ENCODE measurements at places on chromosomes 3 and 15.
A peak's percentile ranks its signal among the peaks of the same experiment; 100 is the strongest.

GRCh38 chr3:150589759-150590158 is 13.4 kb upstream of the SELENOT start:
- no peak for DNase-seq

- DNase-seq: no peak
These were observed 111.1 kb upstream of the FOXB1 start for GRCh38 chr15:59892985-59893384.

DNA sequence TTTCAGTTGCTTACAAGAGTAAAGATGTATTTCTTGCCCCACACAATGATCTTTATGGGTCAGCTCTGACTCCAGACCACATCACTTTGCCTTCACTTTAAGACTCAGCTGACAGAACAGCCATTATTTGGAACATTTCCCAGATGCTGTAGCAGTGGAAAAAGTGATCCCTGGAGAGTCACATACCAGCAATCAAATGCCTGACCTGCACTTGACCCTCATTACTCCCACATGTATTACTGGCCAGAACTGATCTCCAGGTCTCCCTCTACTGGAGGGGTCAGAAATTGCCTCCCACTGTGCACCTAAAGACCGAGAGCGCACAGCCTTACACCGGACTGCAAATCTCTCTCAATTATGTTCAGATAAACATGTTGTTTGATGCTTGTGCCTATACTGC is 88.6 kb upstream of the ZNF385D start:
- DNase-seq: no peak

- no peak for DNase-seq
These were observed 32.9 kb upstream of the SEC13 start for GRCh38 chr3:10353661-10354360.

DNA sequence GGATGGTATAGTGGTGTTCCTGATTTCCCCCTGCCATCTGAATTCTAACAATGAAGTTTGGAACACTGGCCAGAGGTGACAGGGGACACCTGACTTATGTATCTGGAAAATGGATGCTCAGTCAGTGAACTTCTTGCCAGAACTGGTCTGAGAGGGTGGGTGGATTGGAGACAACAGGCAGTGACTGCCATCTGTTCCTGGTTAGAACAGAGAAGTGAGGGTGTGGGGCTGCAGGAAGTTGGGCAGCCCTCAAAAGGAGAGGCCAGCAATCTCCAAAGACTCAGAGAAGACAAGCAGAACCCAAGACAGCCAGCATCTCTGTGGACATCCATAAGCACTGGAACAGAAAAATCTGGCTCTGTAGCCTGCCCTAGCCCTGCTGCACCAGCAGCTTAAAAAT is 50.5 kb downstream of the ANP32A start:
- DNase-seq: no peak

DNA sequence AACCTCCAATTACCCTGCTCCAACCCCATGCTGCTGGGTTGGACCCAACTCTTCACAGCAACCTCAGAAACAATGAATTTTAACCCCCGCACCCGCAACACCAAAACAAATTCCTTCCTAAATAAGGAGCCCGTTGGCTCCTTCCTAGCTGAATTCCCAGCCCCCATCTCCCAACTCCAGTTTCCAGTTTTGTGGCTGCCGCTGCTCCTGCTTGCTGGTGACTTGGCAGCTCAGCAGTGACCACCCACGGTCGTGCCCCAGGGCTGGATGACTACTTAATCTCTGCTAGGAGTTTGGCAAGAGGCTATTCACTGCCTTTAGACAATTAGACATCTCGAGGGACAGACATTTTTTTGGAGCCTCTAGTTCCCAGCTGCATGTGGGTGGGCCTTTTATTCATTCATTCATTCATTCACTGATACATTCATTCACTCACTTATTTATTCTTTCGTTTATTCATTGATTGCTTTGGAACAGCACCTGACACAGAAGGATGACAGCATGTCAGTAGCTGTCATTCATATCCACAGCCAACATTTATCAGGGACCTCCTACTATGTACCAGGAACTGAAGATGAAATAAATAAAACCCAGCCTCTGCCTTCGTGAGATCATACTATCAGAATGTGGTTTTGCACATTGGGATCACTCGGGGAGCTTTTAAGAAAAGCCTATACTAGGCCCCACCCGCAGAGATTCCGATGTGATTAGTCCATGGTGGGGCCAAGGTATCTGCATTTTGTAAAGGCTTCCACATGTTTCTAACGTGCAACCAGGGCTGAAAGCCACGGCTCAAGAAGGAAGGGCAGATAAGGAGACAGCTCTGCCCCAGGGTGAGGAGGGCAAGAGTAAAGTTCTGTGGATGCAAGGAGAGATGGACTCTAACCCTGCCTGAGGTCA is 256.5 kb downstream of the SHQ1 start:
- DNase-seq: no peak

- peak; percentile 66 for DNase-seq
These were observed 630 bp downstream of the ATP6V1A start for GRCh38 chr3:113747283-113748046.

GRCh38 chr3:80230962-80231361 is 463.2 kb upstream of the ROBO1 start:
- no peak for DNase-seq

GRCh38 chr15:49134683-49135341 is 20.6 kb downstream of the COPS2 start:
- no peak for DNase-seq
